ENCODE measurements at places on chromosomes 3 and 15. TPM values are rescaled to one million over a fixed set of nuclear protein-coding genes. Genes with fewer than 3 reads are reported as not detected.
A peak's percentile ranks its signal among the peaks of the same experiment; 100 is the strongest.

Gene SUCNR1
- total RNA-seq: not detected

- no peaks in the 10 kb centered on the region for H3K27me3 ChIP-seq
- no peak for DNase-seq
- no peak overlapping the region for H3K4me3 ChIP-seq
- H3K4me1 ChIP-seq: peaks cover 40% of the 10 kb centered on the region
Observed at GRCh38 chr3:45976191-45977091, 19.2 kb downstream of the FYCO1 start.

DNA sequence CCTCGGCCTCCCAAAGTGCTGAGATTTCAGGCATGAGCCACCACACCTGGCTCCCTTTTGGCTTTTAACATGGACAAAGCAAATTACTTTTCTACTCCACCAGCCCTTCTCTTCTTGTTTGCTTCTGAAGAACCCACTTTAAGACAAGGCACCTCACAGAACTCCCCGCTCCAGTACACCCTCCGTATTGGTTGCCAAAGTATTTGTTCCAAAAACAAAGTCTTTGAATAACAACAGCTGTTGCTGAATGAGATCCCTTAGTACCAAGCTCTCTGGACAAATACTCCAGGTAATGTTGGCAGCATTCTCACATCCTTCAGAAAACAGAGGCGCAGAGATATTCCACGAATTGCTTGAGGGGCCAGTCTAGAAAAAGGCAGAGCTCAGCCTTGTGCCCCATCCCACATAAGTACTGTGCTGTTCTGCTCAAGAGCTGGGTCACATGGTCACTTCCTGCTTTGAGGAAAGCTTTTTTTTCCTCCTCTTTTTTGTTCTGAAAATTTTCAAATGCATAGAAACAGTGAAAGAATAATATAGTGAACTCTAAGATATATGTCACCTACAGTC, 7.3 kb upstream of the CHCHD6 start:
- no peak overlapping the region for H3K4me3 ChIP-seq
- H3K27me3 ChIP-seq: no peaks in the 10 kb centered on the region
- no peak overlapping the region for H3K27ac ChIP-seq
- H3K4me1 ChIP-seq: no peaks in the 10 kb centered on the region

DNA sequence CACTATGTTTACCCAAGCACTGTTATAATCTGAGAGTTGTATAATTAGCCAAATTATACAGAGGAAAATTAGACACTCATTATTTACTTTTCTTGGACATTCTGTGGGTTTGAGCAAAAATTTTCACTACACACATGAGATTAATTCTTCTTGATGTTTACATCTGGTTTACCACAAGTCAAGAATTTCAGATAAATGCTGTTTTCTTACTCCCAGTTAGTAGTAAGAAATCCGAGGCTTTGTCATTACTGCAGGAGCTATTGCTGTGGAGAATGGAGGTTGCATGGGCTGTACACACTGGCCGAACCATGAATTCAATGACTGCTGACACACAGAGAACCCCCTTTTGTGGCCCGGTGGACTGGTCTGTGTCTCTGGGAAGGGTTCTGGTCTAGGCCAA, 207.7 kb upstream of the CFAP20DC start:
- H3K4me1 ChIP-seq: no peaks in the 10 kb centered on the region
- no peak for DNase-seq
- H3K4me3 ChIP-seq: no peak overlapping the region
- H3K27me3 ChIP-seq: no peaks in the 10 kb centered on the region
- H3K36me3 ChIP-seq: no peaks in the 10 kb centered on the region

GRCh38 chr3:191076903-191077552, 122.0 kb upstream of the OSTN start:
- H3K27ac ChIP-seq: no peak overlapping the region
- no peaks in the 10 kb centered on the region for H3K4me1 ChIP-seq
- no peaks in the 10 kb centered on the region for H3K36me3 ChIP-seq
- no peaks in the 10 kb centered on the region for H3K27me3 ChIP-seq

GRCh38 chr3:183202004-183202722, 39.6 kb upstream of the LAMP3 start:
- no peaks in the 10 kb centered on the region for H3K36me3 ChIP-seq
- DNase-seq: no peak
- no peak overlapping the region for H3K27ac ChIP-seq
- no peak overlapping the region for H3K4me3 ChIP-seq
- H3K4me1 ChIP-seq: peaks cover 3% of the 10 kb centered on the region

DNA sequence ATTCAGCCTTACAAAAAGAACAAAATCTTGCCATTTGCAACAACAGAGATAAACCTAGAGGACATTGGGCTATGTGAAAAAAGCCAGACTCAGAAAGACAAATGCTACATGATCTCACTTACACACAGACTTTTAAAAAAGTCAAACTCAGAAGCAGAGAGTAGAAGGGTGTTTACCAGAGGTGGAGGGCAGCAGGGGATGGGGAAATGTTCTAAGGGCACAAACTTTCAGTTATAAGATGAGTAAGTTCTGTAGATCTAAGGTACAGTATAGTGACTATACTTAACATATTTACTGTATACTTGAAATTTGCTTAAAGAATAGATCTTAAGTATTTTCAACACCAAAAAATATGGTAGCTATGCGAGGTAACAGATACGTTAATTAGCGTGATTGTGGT, 3.0 kb downstream of the MYEF2 start:
- no peak overlapping the region for H3K27ac ChIP-seq
- peaks cover 10% of the 10 kb centered on the region for H3K27me3 ChIP-seq
- H3K4me1 ChIP-seq: peaks cover 24% of the 10 kb centered on the region
- H3K4me3 ChIP-seq: no peak overlapping the region
- no peak for DNase-seq
- no peaks in the 10 kb centered on the region for H3K36me3 ChIP-seq

Gene KNG1
- not detected for total RNA-seq

Gene CX3CR1
- not detected for total RNA-seq

- no peaks in the 10 kb centered on the region for H3K27me3 ChIP-seq
- H3K4me1 ChIP-seq: no peaks in the 10 kb centered on the region
- H3K27ac ChIP-seq: no peak overlapping the region
- DNase-seq: peak; percentile 36
Observed at GRCh38 chr3:65177960-65178376, 490.2 kb upstream of the ADAMTS9 start.

Gene GOLIM4
- 26.4 TPM for total RNA-seq

All from stomach (tissue), 19 donors.